ENCODE measurements at places on chromosomes 1 and 21.

GRCh38 chr1:117814856-117815797 lies 114.3 kb downstream of the GDAP2 start:
- no peak for DNase-seq

- DNase-seq, result no peak
Observed at GRCh38 chr1:241888232-241888631, 40.2 kb downstream of the EXO1 start.

- no peak for DNase-seq
Observed at GRCh38 chr1:169707912-169708604, 3.4 kb downstream of the SELL start.

DNA sequence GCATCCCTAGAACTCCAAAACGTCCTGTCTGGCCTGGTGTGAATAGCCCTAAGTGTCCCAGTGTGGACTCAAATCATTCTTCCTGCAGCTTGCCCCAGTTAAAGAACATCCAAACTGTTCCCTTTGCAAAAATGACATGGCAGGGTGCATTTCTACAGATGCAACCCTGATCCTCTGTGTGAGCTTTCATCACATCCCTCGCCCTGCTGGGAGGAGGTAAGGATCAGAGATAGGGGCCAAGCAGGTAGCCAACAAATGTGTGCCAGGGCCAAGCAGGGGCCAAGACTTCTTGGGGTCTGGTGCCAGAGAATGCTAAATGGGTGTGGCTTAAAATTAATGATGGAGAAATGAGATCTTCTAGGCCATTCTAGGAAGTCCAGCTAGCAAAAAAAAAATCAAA lies 27.1 kb upstream of the MPZL1 start:
- DNase-seq, result no peak

DNA sequence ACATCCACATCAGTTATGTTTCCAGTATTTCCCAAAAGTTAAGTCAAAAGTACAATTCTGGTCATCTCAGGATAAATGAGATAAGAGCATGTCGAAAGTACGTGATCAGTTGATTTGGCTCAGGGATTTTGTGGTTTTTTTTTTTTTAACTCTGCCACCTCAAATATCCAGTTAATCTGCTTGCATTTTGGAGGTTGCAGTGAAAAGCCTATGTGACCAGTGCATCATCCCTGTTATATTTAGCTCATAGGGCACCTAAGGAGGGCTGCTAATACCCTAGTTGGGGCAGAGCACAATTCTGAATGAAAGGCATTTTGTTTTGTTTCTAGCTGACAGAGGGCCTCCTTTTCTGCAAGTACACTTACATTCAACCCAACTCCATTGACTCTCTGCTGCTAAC lies 31.7 kb upstream of the RGS16 start:
- DNase-seq, result no peak

- no peak for DNase-seq
Observed at GRCh38 chr1:8580566-8580965, 236.9 kb downstream of the RERE start.

Measured in smooth muscle cell of the brain vasculature (primary cell).